ENCODE measurements at places on chromosomes 1 and 21.
A peak's percentile ranks its signal among the peaks of the same experiment; 100 is the strongest.

DNA sequence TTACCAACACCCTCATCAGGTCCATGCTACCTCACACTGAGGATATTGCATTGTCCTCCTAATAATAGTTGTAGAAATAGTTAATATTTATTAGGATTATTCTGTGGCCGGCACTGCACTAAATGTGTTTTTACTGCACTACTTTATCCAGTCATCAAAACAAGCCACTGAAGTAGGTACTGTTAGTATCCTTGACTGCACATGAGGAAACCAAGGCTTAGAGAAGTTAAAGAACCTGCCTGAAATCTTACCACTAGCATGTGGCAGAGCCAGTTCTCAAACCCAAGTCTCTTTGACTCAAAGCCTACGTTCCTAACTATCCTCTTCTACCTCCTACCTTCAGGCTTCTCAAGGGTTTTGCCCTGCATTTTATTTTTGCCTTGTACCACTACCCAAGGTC, 30.9 kb downstream of the FMO1 start:
- no peak for DNase-seq

GRCh38 chr1:43352351-43352705, 6.5 kb upstream of the CDC20 start:
- no peak for DNase-seq

DNA sequence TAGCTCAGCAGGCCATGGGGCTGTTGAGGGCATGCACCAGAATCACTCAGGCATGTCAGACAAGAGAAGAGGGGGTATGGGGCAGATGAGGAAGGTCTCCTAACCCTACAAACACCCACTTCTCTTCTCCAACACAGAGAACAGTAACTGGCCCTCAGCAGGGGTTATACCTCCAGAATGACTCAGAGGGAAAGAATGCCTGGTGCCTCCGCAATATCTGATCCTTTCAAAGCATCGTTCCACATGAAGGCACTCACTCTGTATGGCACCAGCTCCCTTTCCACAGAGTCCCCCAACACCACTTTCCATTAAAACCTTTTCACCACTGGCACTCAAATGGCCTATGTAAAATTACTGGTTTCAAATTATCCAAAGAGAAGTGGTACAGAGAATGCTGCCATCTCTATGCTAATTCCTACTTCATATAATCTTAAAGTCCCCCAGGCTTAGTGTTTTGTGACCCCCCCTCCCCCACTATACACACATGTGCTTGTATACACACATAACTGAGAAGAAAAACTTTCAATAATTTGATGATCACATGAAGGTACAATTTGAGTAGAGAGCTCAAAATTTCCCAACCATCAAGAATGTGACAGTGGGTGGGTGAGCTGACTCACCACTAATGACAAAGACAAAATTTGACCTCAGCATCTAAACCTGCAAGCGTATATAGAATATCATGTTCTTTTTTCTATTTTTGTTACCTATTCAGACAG, 91.5 kb downstream of the SIPA1L2 start:
- DNase-seq: peak; percentile 98

DNA sequence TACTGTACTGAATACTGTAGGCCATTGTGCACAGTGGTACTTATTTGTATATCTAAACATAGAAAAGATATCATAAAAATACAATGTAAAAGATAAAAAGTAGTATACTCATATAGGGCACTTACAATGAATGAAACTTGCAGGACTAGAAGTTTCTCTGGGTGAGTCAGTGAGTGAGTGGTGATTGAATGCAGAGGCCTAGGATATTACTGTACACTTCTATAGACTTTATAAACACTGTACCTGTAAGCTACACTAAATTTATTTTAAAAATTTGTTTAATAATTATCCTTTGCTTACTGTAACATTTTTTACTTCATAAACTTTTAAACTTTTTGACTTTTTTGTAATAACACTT, 82.5 kb downstream of the FGGY start:
- DNase-seq: no peak

GRCh38 chr1:5757187-5757805, 234.9 kb downstream of the NPHP4 start:
- DNase-seq: no peak

DNA sequence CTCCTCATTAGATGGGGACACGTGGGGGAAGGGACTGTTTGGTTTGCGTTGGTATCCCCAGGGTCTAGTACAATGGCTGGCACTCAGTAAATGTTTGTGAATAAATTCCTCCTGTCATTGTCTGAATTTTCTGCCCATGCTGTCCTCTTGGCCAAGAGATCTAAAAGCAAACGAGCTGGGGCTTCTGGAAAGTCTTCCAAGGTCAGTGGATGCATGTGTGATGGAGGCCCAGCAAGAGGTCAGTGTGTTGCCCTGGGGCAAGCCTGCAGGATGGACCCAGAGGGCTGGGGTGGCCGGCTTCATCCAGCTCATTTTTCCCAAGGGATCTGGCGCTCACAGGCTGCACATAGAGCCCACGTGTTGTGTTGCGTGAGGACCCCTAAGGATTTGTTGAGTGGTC, 30.0 kb upstream of the JUN start:
- no peak for DNase-seq

DNA sequence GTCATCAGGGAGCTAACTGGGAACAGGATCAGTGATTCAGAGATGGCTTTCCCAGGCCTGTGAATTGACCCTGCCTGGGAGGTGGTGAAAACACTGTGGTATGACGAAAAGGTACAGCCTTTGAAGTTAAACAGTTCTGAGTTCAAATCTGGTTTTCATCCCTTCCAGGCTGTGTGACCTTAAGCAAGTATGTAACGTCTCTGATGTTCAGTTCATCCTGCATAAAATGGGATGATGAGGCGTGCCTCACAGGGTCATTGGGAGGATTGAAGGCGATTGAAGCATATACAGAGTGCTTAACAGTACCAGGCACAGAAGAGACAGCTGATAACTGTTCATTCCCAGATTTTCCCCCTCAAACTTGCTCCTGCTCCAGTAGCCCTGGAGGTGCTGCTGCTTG, 11.0 kb downstream of the KCNC4 start:
- DNase-seq: no peak

DNA sequence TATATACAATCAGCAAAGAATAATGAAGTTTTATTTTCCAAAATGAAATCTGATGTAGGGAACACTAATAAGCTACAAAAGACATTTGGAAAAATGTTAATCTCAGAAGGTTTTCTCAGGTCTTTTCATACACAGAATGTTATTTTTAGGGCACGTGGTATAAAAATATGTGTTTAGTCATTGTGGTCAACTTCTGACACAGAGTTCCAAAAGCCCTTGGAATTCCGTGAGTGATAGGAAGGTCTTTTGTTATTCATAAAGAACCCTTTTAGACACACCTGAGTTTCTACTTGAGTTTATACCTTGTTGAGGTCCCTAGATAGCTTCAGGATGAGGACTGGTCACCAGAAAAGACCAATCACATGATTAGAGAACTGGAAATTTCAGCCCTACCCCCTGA, 277.6 kb upstream of the NCAM2 start:
- peak; percentile 34 for DNase-seq

- no peak for DNase-seq
Measured at GRCh38 chr1:85846706-85847105, 138.5 kb upstream of the ZNHIT6 start.
